ENCODE measurements at places on chromosomes 4 and X.

- no peak for DNase-seq
Observed at GRCh38 chr4:150315691-150316090, 237.4 kb downstream of the DCLK2 start.

DNA sequence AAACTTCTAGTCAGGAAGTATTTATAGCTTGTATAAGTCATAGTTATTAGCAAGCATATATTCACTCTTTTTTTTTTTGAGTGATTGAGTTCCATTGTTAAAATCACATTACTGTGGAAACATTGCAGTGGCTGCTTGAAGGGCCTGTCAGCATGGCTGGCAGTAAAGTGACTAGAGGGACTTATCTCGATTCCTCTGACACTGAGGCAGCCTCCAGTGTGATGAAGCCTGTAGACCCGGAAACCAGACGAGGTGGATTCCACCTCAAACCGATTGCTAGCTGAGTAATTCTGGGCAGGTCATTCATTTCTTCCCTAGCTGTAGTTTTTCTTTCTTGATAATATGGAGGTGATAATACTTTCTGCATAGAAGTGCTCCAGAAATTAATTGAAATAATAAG lies 4.7 kb downstream of the FAM149A start:
- peak; percentile 70 for DNase-seq

GRCh38 chr4:54255881-54256280 lies 26.8 kb downstream of the PDGFRA start:
- DNase-seq: no peak

DNA sequence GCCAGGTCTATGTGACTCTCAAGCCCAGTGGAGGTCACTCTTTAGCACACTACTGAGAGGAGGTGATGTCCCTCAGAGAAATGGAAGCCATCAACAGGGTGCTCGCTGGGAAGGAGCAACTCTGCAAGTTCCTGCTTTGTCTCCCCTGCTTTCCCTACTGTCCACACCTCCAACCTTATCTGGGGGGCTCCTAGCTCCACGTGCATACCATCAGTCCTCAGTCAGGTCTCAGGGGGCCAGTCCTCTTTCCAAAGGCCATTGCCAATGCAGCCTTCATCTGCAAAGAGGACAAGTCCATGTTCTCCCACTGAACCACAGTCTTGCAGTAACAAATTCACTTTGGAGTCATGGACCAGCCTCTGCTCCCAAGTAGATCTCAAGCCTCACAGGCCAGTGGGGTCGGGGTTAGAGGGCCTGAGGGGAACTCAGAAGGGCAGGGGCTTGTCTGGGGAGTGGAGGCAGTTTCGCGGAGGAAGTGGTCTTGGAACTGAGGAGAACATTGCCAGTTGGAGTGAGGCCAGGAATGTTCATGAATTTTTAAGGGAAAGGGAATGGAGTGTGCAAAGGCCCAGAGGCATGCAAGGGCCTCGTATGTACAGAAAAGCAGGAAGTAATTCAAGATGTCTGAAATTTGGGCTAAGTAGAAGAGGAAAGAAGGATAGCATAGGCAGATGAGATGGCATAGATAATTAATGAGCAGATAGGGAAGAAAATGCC lies 8.9 kb downstream of the RTL5 start:
- no peak for DNase-seq

DNA sequence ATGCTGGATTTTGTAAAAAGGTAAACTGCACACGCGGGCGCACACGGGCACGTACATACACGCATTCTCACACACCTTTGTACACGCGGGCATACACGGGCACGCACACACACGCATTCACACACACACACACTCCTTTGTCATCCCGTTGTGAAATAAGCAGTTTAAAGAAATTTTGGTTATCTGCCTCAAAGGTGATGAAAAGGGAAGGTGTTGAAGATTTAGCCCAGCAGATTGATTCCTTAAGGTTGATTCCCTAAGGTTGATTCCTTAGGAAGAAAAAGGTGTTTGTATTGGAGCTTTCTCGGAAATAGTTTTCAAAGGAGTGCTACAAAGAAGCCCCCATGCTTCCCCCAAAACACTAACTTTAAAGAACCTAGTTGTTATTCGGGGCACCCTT lies 693 bp downstream of the ATP10D start:
- peak; percentile 4 for DNase-seq

All from cardiac muscle cell (in vitro differentiated cells and primary cell).